Omental fat pad (tissue), 4 donors: ENCODE measurements at places on chromosomes 3 and 15.

DNA sequence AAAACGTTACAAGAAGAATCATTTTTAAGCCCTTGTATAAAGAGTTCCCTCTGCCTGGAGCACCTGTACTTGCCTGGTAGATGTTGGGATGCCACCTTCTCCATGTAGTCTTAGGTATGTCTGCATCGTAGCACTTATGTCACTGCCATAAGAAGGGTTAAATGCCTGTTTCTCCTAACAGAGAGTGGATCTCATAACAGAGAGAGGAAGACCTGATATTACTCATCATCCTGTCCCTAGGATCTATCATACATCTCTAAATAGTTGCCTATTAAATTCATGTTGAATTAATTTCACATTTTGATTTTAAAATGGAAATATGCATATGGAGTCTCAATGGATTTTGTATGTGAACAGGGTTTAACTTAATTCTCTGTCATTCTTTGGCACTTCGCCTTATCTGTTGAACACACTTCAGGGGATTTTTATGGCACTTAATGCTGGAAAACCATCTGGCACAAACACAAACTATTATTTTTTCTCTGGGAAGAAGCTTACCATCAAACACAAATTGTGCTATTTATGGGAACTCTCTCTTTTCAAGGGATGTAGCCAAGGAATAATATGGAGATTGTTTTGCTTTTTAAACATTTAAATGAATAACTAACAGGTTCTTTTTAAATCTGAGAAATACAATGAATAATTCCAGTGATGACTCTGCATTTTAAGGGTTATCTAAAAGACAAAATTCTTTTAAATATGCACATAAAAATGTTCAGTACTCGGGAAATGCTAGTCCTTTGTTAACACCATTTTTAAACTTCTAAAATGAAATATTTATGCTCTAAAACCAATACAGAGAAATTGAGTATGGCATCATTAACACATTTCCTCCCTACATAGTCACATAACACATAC lies 230.7 kb downstream of the ZNF385D start:
- DNase-seq, result no peak

DNA sequence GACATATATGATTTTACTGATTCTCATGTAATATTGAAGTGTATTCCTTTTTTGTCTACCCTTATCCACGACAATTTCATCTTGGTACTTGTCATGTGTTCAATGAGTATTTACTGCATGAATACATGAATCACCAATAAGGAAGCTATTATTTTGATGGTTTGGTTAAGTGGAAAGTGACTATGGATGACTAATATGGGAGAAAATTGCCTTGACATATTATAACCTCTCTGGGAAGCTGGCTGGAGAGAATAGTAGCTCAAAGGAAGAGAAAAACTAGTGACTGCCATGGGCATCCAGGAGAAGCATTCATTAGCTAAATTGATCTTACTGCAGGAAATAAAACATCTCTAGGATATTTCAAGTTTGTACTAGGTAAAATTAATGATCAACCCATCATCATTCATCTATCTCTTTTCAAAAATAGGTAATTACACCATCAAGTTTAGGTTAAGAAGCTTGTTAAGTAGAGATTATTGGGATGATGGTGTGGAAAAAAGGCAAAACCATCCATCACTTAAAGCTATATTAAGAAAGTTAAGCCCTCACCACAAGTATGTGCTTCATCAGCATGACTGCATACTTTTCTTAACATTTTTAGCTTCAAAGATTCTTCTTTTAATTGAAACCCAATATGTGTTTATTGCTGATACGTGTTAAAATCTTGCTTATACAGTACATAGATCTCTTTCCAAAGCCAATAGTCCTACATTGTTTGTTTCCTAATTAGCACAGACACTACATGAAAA lies 455.2 kb upstream of the ARPP21 start:
- no peak for DNase-seq

DNA sequence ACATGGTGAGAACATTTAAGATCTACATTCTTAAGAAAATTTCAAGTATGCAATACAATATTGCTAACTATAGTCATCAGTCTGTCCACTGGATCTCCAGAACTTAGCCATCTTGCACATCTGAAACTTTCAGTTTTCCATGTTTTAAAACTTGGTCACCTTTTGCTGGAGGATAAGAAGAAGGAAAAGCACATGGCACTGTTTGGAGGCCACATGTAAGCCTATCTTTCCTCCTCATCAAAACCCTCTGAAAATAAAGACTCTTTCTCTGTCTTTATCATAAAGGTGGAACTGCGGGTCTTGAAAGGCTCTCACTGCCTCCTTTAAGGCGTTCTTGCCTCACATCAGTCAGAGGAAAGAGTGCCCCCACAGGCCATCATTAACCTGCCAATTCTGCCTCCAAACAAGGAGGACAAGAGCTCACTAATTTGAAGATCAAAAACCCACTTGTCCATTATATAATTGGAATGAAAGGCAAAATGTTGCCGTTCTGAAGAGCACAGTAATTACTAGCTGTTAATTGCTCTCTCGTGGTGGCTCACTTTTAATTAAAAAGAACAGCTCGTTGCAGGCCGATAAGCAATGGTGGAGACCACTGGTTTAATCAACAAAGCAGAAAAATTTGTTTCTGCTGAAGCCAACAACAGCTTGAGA lies 157.8 kb downstream of the MECOM start:
- no peak for DNase-seq

GRCh38 chr3:69244039-69244438 lies 121.6 kb upstream of the LMOD3 start:
- no peak for DNase-seq

GRCh38 chr15:24985224-24985623 lies 30.4 kb downstream of the SNRPN start:
- no peak for DNase-seq

DNA sequence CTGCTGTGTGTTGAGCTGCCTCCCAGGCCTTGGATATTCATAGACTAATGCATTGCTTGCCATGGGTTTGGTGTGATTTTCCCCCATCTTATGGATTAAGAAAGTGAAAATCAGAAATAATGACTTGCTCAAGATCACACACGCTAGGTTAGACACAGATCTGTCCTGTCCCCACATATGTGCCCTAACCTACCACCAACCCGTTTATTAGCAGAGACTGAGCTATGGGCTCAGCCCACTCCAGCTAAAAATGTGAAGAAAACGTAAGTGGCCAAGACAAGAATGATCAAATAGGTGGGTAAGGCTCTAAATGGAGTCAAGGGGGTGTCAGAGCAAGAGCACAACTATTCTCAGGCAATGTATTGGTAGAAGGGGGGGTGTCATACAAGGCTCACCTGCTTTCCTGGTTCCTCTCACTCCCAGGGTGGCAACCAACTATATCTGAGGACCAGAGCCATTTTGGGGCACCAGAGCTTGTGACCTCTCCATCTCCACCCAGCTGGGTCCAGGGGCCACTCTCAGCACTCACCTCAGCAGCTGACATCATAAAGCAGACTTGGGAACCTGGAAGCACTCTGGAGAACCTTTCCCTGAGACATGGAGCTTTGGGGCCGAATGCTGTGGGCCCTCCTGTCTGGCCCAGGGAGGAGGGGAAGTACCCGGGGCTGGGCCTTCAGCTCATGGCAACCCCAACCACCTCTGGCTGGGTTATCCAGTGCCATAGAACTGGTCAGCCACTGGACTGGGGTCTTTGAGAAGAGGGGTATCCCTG lies 1.4 kb downstream of the HEMK1 start:
- no peak for DNase-seq

- DNase-seq, result no peak
Measured at GRCh38 chr3:194879991-194880939, 194.6 kb downstream of the FAM43A start.

- no peak for DNase-seq
Measured at GRCh38 chr3:81743096-81744025, 18.1 kb downstream of the GBE1 start.

GRCh38 chr15:87527416-87527815 lies 729.1 kb downstream of the NTRK3 start:
- no peak for DNase-seq

GRCh38 chr3:45208586-45208985 lies 17.5 kb downstream of the TMEM158 start:
- no peak for DNase-seq

DNA sequence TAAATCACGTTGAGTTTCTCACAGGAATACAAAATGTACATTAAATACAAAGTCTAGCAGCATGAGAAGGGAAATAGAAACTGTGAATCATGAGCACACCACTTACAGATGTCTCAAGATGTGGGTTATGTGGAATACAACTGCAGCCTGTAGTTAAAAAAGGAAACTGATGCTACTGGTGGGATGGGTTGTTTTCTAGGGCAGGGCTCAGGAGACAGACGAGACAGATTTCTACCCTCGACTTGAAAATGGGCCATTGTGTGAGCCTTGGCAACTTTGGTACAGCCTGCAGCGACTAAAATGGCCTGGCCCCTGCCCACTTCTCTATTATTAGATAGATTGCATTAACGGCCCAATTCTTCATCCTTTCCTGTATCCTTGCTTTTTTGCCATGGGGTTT lies 293.1 kb downstream of the SUCLG2 start:
- no peak for DNase-seq

GRCh38 chr3:22966349-22966748 lies 236.8 kb upstream of the UBE2E2 start:
- no peak for DNase-seq

DNA sequence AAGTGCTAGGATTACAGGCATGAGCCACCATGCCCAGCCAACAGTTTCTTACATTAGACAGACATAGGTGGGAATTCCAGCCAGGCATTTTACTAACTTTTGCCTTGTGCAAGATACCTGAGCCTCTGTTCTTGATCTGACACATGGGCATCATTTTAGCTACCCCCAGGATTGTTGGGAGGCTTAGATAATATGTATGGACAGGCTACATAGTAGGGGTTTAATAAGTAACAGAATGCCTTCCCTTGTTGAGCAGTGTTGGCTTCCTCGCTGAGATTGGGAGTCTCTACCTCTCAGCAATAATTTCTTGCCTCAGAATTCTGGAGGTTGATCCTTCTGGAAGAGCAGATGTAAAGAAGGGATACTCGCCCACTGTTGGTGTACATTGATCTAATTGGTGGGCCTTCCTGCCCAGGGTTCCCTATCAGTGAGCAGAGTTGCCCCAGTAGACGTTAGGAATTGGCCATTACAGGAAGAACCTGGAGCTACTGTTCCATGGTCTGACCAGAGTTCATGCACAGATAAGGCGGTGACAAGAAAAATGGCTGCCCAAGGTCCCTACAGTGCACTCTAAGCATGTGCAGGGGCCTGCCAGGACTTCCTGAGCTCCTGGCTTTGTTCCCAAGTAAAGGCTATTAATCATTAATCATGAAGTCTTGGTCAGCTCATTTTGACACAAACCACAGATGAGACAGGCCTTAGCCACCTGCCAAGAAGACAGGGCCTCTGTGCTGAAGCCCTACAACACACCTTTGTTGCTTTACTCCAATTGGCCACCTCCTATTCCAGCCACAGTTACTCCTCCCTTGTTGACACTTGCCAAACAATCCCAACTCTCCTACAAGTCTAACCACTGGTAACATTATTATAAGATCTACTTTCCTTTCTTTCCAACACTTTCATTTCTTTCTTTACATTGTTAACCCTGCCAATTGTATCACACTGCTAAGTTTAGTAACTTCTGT lies 5.0 kb upstream of the IL17RE start:
- no peak for DNase-seq

DNA sequence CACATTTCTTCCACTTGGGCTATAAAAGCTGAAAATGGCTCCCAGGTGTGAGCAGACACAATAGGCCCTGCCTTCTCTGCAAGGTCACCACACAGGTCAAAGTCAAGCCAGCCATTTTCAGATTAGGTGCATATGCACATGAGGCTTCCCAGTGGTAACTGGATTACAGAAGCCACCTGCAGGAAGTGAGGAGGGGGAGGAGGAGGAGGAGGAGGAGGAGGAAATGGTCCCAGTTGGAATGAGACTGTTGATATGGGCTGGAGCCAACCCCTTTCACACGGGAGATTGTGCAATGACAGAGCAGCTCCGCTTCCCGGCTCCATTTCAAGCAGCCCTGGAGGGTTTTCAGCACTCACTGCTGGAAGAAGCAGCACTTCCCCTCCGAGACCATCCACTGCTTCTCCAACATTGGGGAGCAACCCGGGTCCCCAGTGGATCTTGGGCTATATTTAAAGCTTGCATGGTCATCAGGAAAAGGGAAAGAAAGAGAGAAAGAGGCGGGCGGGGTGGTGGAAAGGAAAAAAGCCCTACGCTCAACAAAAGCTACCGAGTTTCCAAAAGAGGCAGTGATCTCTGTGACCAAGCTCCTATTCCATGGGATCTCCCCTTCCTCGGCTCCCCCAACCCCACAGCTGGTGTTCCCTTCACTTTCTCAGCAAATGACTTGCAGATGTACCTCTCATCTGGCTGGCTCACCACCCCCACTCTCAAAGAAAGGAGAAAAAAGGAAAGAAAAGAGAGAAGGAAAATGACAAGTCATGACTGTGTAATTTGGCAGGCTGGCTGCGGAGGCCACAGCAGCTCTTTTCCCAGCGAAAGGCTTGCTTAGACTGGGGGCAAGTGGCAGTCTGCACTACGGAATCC lies 58.3 kb downstream of the LRIG1 start:
- no peak for DNase-seq

- no peak for DNase-seq
Measured at GRCh38 chr3:64983583-64984359, 296.0 kb upstream of the ADAMTS9 start.

DNA sequence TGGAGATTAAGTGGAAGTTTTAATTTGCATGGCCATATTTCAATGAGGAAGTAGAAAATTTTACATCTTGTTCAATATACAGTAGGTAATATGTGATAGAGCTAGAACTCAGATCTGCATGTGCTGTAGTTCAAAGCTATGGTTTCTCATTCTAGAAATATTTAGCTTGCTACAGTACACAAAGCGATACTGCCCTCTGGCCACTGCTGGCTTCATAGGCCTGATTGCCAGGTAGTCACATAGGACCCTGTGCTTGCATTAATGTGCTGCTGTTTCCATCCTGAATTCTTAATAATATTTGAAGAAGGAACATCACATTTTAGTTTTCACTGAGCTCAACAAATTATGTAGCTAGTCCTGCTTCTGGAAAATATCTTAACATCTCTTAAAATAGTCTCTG lies 87.0 kb downstream of the PLSCR2 start:
- DNase-seq, result no peak

DNA sequence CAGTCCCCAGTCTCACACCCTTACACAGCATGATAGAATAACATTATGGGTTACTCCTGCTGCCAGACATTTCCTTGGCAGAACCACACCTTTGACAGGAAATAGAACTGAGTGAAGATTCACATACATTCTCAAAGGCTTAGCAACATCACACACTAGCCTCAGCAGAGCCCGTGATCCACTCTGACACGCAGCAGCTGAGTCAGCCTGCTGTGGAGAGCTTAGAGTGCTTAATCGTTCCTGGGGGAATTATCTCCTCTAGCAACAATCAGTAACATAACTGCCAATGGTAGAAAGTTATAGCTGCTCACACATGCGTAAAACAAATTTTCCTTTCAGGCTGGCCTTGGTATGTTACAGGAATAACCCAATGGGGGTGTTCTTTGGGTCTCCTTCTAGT lies 382.1 kb downstream of the GAP43 start:
- peak; percentile 33 for DNase-seq

GRCh38 chr15:35019404-35020327 lies 31.6 kb upstream of the ZNF770 start:
- DNase-seq, result no peak
